ENCODE measurements at places on chromosomes 11 and 22. TPM values are rescaled to one million over a fixed set of nuclear protein-coding genes. Genes with fewer than 3 reads are reported as not detected.

Gene TUT1
- 34.4 TPM for total RNA-seq

Gene ANKK1
- not detected for total RNA-seq

Gene OR52I2
- not detected for total RNA-seq

Gene CATSPERZ
- not detected for total RNA-seq

Gene APOA5
- not detected for total RNA-seq

Gene CEP126
- total RNA-seq = 1.1 TPM

Gene GGT1
- 17.8 TPM for total RNA-seq

Gene HTR3A
- total RNA-seq = not detected

Gene FSHB
- not detected for total RNA-seq

Gene FAM180B
- total RNA-seq = not detected

Gene OR4D5
- total RNA-seq = not detected

Gene CNIH2
- 2.0 TPM for total RNA-seq

Gene GSTT2
- total RNA-seq = not detected

Gene SHISA8
- total RNA-seq = 2.3 TPM

Gene XBP1
- 103 TPM for total RNA-seq

Gene MRPL48
- total RNA-seq = 44.9 TPM

Gene MS4A13
- total RNA-seq = not detected

Gene BID
- total RNA-seq = 16.3 TPM

Gene TAF1D
- total RNA-seq = 334 TPM

Gene TMEM25
- 15.0 TPM for total RNA-seq

Gene OR8D4
- not detected for total RNA-seq

Gene MRGPRE
- total RNA-seq = not detected

Gene C11orf42
- total RNA-seq = not detected
